ENCODE measurements at places on chromosomes 11 and 22.

DNA sequence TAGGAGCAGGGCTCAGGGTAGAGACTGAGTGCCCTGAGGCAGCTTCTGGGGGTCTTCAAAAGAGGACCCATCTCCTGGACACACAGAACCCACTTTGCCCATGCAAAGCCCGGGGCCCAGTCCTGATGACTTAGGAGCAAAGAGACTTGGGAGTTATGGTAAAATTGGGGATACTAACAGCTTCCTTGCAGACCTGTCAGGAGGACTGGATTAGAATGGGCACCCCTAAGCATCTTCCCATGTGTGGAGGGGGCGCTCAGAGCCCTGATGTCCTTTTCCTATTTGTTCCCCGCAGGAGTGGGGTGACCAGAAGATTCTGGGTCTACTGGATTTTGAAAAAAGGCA lies 100.0 kb downstream of the WNT7B start:
- DNase-seq = no peak

GRCh38 chr11:62267576-62267975 lies 2.4 kb upstream of the SCGB2A2 start:
- DNase-seq = no peak

GRCh38 chr11:38594895-38595294 lies 1996.9 kb upstream of the RAG2 start:
- DNase-seq = no peak

GRCh38 chr11:124761301-124762104 lies 587 bp downstream of the ESAM start:
- DNase-seq = no peak

GRCh38 chr22:46070215-46070802 lies 80.0 kb upstream of the PPARA start:
- peak; percentile 13 for DNase-seq

DNA sequence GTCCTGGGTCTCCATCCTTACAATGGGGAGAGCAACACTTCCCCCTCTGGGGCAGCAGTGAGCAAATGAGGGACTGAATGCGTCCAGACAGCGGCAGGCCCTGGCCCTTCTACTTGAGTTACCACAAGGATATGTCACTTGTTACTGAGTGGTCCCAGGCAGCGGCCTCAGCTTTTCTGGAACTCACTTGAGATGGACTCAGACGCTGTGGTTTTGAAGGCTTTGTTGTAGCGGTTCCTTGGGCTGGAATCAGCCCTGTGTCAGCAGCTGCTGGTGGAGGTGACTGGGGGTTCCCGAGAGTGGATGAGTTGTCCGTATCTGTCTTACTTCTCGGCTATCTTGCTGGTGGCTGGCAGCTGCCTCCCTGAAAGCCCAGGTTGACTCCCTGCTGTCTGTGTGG lies 77.0 kb downstream of the MICAL2 start:
- DNase-seq = peak; percentile 57

- DNase-seq = no peak
Measured at GRCh38 chr22:42208362-42208761, 62.1 kb downstream of the TCF20 start.

DNA sequence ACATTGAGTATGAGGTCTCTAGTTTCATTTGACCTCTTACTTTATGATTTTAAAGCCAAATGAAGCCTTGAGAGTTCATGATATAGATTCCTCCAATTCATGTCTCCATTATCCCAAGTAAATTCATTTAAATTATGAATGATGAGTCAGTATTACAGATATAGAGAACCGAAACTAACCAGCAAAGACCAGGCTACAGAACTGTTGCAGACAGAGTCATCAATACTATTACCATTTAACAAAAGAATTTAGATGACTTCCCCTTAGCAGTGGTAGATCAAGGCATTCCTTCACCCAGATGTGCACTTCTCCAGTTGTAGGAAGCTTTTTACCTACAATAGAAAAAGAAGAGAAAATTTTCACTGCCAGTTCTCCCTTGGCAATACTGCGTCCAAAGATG lies 11.8 kb upstream of the CCDC89 start:
- no peak for DNase-seq

DNA sequence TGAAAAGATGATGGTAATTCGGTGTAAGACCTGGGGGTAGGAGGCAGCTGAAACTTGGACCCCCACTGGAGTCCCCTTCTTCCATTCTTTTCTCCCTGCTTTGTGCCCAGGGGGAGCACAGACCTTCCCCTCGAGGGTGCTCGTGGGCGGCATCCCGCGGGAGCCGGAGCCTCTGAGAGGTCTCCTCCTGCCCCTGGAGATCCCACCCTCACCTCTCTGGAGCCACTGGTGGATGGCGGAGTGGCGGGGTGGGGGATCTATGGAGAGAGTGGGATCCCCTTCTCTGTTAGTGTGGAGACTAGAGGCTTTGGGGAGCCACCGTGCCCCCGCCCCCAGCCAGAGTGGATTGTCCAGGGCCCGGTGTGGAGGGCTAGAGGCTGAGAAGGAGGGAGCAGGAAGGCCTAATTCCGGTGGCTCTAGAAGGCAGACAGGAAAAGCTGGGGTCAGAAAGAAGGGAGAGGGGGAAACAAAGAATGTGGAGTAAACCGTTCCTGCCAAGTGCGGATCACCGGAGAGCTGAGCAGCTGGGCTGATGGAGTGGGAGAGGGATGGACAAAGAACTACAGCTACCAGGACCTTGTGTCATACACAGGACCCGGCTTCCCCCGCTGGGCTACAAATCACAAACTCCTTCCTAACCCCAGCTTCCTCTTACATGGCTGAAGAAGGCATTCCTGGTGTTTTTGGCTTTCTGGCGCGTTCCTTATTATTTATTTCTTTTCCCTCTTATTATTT lies 41.9 kb downstream of the KCNJ1 start:
- no peak for DNase-seq

DNA sequence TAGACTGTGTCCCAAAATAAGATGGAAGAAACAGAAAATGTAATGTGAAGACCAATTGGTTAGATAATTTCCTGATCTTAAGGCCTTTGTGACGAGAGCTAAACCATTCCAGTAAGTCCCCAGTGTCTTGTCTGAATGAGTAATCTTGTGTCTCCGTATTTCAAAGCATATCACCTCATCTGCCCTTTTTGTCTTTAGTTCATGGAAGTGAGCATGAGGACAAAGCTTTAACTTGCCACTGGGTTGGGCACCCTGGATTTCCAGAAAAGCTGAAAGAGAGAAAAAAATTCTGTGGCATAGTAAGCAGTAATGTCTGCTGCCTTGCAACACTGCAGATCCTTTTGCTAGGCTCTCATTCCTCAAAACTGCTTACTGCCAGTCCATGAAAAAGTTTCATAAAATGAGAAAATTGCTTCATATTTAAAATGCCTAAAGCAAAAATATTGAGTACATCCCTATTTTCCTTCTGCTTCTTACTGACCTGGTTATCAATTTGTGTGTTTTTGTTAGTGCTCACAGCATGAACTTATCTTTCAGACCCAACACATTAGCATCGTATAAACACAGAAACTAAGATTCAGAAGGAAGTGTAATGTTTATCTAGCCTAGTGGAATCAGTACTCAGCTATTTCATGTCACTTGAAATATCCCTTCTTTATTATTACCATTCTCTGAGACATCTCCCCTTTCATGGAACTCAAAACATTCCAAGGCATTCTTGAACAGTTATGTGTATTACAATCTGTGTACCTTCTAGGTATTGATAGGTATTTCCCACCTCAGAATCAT lies 5.3 kb downstream of the CASP12 start:
- no peak for DNase-seq

DNA sequence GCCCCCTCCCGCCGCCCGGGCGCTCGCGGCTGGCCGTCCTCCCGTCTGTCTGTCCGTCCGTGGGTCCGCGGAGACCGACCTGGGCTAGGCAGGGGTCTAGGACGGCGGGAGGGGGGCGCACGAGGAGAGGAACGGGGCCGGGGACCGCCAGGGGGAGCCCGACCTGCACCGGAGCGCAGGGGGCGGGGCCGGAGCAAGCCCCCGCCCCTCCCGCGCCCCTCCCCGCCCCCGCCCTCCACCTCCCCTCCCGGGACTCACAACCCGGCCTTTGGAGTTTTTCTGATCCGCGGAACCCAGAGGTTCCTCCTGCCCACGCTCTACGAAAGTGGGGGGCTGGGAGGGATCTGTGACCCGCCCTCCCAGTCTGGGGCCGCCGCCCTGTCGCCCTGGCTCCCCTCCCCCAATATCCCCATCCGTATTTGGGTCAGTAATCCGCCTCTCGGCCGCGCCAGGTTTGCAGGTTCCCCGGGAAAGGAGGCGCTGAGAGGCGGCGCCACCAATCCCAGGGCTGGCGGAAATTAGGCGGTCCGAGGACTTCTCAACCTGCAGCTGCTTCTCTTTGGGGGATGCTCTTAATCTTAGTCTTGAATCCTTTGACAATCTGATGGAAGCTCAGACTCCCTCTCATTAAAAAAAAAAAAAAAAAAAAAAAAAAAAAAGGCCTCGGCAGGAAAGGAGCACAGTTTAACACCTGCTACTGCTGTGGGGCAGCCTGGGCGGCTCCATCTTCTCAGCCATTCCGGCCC lies 925 bp upstream of the KCNJ11 start:
- peak; percentile 67 for DNase-seq

GRCh38 chr11:2974272-2974671 lies 17.9 kb downstream of the NAP1L4 start:
- DNase-seq = no peak

DNA sequence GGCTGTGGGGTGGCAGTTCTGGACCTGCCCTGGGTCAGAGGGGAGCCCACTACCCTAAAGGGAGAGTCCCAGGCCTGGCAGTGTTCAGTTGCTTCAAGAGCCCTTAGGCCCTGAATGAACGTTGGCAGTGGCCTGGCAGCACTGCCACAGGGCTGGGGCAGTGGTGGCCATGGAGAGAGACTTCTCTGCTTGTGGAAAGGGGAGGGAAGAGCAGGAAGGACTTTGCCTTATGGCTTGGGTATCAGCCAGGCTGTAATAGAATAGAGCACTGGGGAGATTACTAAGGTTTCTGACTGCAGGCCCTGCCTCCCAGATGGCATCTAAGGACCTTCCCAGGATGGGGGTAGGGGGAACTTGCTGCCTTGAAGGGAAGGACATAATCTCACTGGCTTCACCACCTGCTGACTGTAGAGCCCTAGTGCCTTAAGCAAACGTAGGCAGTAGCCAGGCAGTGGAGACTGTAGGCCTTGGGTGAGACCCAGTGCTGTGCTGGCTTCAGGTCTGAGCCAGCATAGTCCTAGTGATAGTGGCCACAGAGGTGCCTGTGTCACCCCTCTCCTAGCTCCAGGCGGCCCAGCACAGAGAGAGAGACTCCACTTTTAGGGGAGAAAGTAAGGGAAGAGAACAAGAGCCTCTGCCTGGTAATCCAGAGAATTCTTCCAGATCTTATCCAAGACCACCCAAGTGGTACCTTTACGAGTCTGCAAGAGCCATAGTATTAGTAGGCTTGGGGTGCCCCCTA lies 27.6 kb downstream of the PLA2G6 start:
- DNase-seq = no peak

GRCh38 chr11:121063728-121064127 lies 37.3 kb upstream of the TECTA start:
- no peak for DNase-seq

GRCh38 chr11:60334005-60334620 lies 7.1 kb downstream of the MS4A6E start:
- peak; percentile 53 for DNase-seq

GRCh38 chr11:9004183-9004926 lies 554 bp upstream of the NRIP3 start:
- DNase-seq = no peak

DNA sequence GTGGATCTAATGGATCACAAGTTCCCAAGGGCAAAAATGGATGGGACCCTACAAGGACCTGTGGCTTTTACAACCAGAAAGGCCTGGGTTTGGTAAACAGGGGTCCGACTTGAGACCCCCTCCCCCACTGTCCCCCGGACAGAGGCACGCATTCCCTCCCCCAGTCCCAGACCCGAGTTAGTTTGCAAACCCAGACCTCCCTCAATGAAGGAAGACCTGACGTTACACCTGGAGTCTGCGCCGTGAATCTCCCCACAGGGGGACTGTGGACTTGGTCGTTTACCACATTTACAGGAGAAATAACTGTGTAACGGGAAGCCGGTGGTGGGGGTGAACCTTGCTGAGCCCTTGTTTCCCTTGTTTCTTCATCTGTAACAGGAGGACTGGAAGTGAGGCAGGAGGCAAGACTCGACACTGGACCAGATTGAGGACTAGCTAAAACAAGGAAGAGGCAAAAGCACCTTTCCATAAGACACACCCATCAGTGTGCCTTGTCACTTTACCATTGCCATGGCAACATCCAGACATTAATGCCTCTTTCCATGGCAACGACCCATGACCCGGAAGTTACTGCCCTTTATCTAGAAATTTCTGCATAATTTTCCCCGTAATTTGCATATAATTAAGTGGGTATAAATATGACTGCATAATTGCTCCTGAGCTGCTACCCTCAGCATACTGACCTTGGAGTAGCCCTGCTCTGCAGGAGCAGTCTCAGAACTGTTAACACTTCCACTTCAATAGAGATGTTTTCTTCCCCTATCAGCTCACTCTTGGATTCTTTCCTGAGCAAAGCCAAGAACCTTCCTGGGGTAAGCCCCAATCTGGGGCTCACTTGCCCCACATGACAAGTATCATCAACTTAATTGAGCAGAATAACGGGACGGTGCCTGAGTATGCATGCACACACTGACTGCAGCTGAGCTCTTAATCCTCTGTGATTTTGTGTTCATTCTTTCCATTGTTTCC lies 25.4 kb downstream of the PDGFB start:
- DNase-seq = no peak

- no peak for DNase-seq
Measured at GRCh38 chr22:24760708-24761306, 13.7 kb downstream of the PIWIL3 start.

- DNase-seq = no peak
Measured at GRCh38 chr22:26435327-26436093, 6.5 kb downstream of the ASPHD2 start.

DNA sequence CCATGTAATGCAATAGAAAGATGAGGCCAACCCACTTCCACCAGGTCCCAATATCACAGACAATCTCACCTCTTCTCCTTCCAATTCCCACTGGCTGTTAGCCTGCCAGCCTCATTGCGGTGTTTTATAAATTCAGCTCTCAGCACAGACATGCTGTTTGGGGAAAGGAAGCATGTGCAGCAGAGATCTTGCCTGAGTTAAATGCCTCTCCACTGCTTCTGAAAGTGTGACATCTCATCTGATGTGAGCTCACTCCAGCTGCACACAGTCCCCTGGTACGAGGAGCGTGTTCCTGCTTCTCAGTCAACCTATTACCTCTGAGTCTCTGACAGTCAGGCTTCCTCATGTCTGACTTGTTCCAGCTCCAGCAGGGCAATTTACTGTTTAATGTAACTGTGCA lies 122.7 kb upstream of the GUCY1A2 start:
- no peak for DNase-seq

Measured in stimulated activated CD4-positive, alpha-beta T cell treated with anti-CD3 and anti-CD28 coated beads, Interleukin-15, amount 100 ng/mL, for 48 hours (primary cell).